ENCODE measurements at places on chromosomes 1 and 21. TPM values are rescaled to one million over a fixed set of nuclear protein-coding genes. Genes with fewer than 3 reads are reported as not detected.

Gene CLCNKA
- 0.19 TPM for total RNA-seq

GRCh38 chr1:216183007-216183406 is 240.2 kb downstream of the USH2A start:
- DNase-seq = no peak

- DNase-seq = no peak
Observed at GRCh38 chr1:234737967-234738314, 128.0 kb upstream of the IRF2BP2 start.

DNA sequence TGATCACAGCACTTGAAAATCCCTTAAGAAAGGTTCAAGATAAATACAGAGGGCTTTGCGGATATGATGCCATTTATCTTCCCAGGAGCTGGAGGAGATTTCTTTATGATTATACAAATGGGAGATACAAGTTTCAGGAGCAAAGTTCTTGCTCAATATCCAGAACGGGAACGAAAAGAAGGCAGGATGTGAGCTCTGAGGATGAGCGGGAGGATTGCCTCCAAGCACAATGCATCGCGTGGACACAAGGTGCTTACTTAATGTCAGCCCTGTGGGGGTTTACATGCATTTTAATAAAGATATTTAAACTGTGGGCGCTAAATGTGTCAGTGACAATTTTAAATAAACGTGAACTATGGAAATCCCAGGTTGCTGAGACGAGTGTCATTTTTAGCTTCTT is 59.0 kb downstream of the SYT6 start:
- no peak for DNase-seq

GRCh38 chr1:21021311-21021710 is 155.4 kb downstream of the EIF4G3 start:
- DNase-seq = no peak

DNA sequence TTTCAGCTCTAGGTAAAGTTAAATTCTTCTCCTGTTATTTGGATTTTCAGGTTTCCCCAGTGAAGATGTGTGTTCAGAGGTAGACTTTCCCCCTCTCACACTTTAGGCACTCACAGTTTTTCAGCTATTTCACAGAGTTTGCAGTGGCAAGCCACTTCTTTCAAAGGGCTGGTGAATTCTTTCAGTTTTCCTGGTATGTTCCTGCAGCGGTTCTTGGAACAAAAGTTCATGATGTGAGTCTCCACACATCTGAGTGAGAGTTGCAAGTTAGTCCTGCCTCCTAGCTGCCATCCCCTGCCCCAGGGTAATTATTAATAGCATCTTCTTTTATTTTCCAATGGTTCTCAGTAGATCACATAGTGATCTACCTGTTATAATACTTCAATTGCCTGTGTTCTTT is 27.3 kb upstream of the CD84 start:
- no peak for DNase-seq

DNA sequence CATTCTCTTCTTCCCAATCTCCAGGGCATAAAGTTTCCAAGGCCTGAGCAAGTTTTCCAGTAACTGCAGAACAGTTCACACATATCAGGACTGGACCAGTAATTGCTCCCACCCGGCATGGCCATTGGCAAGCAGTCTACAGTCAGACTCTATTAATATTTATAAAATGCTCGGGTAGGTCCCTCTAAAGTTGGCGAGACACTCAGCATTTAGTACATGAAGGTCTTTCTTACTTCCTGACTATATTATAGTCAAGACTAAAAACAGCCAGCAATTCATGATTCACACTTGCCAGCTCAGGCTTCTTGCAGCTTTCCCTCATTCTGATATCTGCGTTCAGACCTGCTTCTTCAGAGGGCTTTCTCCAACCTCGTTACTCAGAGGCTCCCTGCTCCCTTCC is 25.4 kb downstream of the GADD45A start:
- no peak for DNase-seq

Gene PLEKHA6
- total RNA-seq = 18.7 TPM

DNA sequence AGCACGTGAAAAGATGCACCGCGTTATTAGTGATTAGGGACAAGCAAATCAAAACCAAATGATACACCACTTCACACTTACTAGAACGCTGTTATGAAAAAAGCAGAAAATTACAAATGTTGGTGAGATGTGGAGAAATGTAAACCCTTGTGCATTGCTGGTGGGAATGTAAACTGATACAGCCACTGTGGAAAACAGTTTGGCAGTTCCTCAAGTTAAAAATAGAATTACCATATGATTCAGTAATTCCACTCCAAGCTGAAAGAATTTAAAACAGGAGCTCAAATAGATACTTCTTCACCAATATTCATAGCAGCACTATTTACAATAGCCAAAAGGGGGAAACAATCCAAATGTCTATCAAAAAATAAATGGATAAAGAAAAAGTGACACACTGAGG is 10.3 kb upstream of the EVI5 start:
- DNase-seq = no peak

DNA sequence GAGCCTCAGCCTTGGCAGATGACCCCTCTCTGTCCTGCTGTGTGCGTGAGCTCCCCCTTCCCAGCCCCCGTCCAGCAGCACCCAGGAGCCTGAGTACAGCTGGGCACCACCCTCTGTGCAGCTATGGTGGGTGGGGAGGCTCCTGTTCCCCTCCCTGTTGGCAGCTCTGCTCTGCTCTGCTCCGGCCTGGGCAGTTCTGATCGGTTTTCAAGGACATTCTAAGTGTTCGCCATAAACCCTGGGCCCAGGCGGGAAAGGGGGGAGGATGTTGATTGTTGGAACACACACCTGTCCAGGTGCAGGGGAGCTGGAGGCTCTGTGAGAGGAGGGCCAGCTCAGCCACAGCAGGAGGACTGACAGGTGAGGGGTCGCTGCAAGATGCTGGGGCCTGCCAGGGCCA is at the start of gene CLCNKB:
Gene CLCNKB, plus strand, starts transcription at position 262 of the 400 bp plus-strand sequence. CDS start 711 bp downstream, outside the sequence.
- DNase-seq = no peak

Gene TRNP1
- total RNA-seq = 26.9 TPM

Gene CRP
- total RNA-seq = not detected

All from Right ventricle myocardium inferior (tissue), 1 donor.